ENCODE measurements at places on chromosomes 11 and 22. TPM values are rescaled to one million over a fixed set of nuclear protein-coding genes. Genes with fewer than 3 reads are reported as not detected.

Gene AGBL2
- 6.1 TPM for total RNA-seq

DNA sequence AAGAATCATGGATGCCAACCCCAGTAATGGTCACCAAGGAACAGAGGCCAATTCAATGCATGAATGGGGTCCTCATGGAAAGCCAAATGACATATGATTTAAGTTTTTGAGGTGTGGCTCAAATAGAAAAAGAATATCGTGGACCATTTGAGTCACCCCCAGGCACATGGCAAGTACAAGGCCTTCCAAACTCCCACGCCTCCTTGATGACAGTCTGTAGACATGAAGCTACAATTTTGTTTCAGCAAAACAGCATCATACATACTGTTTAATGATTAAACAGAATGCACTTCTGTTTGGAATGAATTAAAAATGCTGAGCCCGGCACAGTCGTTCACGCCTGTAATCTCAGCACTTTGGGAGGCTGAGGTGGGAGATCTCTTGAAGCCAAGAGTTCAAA is 7.4 kb downstream of the FADD start:
- DNase-seq = no peak

GRCh38 chr11:565921-566509 is 5.2 kb downstream of the RASSF7 start:
- no peak for DNase-seq

- DNase-seq = no peak
These were observed 756.0 kb downstream of the DLG2 start for GRCh38 chr11:84871116-84871515.

Data from natural killer cell (primary cell).